ENCODE measurements at places on chromosomes 13 and 19.

DNA sequence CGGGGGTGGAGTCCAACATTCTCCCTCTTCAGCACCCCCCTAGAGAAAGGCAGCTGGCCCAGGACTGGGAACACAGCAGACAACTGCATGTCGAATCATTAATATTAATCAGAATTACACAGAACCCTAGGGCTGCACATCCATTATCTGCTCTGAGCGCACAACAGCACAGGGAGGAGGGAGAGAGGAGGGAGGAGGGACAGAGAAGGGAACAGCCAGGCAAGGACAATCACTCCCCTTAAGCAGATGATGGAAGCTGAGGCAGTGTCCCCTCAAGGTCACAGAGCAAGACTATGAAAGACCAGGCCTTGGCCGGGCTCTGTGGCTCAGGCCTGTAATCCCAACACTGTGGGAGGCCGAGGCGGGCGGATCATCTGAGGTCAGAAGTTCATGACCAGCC lies 25.7 kb downstream of the TLE6 start:
- no peak for DNase-seq

- no peak for DNase-seq
These were observed 165.1 kb downstream of the COG6 start for GRCh38 chr13:39820606-39821005.

- DNase-seq, result no peak
These were observed 104.7 kb downstream of the GGACT start for GRCh38 chr13:100483841-100484381.

- peak; percentile 33 for DNase-seq
These were observed 9.4 kb downstream of the NLRP7 start for GRCh38 chr19:54937926-54938325.

DNA sequence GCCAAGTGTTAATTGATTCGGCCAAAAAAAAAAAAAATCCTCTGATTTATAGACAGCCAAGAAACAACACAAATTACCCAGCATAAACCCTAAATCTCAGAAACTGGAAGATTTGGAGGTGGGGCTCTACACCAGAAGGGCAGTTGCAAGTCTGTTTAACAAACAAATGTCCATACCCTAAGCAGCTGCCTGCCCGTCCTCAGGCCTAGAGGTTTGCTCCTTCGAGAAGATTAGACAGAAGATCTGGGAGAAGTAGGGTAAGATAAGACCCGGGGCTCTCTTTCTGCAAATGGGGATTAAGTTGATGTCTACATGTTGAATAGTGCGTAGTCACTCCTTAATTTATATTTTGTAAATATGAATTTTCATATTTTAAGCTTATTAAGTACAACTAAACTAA lies 3.4 kb upstream of the N4BP2L1 start:
- no peak for DNase-seq

GRCh38 chr19:49589502-49589905 lies 1.5 kb upstream of the PRR12 start:
- no peak for DNase-seq

DNA sequence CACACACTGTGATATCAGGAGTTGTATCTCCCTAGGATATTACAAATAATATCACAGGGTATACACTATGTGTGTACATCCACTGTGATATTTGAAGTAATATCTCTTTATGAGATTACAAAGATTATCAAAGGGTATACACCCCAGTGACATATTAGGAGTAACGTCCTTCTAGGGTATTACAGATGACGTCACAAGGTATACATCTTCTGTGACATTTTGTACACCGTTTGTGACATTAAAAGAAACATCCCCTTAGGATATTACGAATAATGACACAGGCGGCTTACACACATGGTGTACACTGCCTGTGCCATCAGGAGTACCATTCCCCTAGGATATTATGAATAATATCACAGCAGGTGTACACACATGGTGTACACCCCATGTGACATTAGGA lies 13.4 kb upstream of the RGCC start:
- DNase-seq, result no peak

DNA sequence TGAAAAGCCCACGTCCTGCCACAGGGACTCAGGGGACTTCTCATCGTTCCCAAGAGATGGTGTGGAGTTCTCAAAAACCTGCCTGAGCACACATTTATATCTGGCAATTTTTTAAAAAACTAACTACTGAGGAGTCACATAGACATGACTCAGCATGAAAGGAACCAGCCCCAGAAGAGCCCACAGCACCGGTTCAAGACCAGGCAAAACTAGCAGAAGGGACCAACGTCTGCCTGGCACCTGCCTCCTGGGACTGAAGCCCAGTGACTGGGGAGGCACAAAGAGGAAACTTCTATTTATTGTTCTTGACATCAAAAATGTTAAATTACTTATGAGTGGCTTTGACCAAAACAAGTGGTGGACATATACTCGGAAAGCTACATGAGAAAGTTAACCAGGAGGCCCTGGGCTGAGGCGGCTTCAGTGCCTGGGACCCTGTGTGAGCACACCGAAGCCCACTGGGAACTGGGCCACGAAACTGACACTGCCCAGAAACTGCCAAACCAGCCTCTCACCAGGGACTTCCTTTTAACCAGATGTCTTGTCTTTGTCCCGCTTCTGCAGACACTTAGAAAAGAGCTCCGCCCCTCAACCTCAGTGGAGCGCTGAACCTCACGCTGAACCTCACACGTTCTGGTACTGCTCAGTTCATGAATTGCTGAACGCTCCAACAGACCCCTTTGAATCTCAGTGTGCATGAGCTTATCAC lies 25.7 kb downstream of the C13orf46 start:
- DNase-seq, result no peak

- peak; percentile 94 for DNase-seq
These were observed at the start of gene ZNF134 for GRCh38 chr19:57613941-57614743. ZNF134 (plus strand) TSS chr19:57614242; CDS start chr19:57619469, 5,227 bp downstream.

- DNase-seq, result no peak
These were observed 207.4 kb upstream of the RFC3 start for GRCh38 chr13:33610438-33611120.

- no peak for DNase-seq
These were observed 378.8 kb downstream of the NDFIP2 start for GRCh38 chr13:79859756-79860155.

- DNase-seq, result no peak
These were observed 280.6 kb downstream of the DCLK1 start for GRCh38 chr13:35850569-35850968.

- DNase-seq, result no peak
These were observed 1.5 kb downstream of the SLC25A23 start for GRCh38 chr19:6457958-6458694.

- peak; percentile 32 for DNase-seq
These were observed 13.2 kb downstream of the ING1 start for GRCh38 chr13:110726726-110727125.
